Keratinocyte (primary cell): ENCODE measurements at places on chromosomes 5 and 9. TPM values are rescaled to one million over a fixed set of nuclear protein-coding genes. Genes with fewer than 3 reads are reported as not detected.

- no peak for DNase-seq
These were observed 4.3 kb upstream of the AFAP1L1 start for GRCh38 chr5:149267241-149267973.

The CORO2A gene
- polyA plus RNA-seq = 30.9 to 45.2 TPM (median 31.7 TPM) in 3 replicates

DNA sequence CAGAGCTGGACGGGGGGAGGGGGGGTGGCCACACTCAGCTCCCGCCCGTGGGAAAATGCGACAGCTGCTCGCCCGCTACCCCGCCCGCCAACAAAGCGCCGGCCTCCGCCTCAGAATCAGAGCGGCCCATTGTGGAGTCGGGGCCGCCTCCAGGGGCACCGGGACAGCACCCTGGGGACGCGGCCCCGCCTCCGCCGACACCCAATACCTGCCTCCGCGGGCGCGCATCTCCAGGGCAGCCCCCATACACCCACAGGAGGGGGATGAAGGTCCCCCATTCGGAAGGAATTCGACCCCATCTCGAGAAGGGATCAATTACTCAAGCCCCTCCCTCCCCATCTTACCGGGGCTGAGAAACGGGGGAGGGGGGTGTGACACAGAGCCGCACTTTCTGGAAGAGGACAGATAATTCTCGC, 1.3 kb downstream of the NOTCH1 start:
- DNase-seq = no peak

- DNase-seq = no peak
These were observed 26.4 kb upstream of the FKTN start for GRCh38 chr9:105531530-105531929.
